Activated CD4-positive, alpha-beta T cell treated with anti-CD3 and anti-CD28 coated beads for 4 hours (primary cell): ENCODE measurements at places on chromosomes 7 and 10.

- no peak for DNase-seq
These were observed 664 bp downstream of the FMC1 start for GRCh38 chr7:139341776-139342226.

DNA sequence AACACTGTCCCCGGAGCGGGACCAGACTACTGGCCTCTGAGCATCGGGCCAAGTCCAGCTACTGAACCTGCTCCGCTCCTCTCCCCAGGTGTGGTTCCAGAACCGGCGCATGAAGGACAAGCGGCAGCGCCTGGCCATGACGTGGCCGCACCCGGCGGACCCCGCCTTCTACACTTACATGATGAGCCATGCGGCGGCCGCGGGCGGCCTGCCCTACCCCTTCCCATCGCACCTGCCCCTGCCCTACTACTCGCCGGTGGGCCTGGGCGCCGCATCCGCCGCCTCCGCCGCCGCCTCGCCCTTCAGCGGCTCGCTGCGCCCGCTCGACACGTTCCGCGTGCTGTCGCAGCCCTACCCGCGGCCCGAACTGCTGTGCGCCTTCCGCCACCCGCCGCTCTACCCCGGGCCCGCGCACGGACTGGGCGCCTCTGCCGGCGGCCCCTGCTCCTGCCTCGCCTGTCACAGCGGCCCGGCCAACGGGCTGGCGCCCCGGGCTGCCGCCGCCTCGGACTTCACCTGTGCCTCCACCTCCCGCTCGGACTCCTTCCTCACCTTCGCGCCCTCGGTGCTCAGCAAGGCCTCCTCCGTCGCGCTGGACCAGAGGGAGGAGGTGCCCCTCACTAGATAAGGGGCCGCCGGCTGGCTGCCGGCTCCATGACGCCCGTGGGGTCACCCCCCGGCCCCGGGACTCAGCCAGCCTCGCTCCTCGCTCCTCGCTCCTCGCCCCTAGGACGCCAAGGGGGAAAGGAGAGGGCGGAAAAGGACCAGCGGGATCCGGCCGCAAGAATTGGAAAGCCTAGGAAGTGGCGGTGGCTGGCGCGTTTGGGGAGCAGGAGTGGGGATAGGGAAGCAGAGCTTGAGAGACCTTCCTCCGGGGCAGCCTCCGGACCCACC is 3.4 kb downstream of the EVX1 start:
- no peak for DNase-seq

- no peak for DNase-seq
These were observed 38.1 kb downstream of the TSPAN12 start for GRCh38 chr7:120819861-120820260.

DNA sequence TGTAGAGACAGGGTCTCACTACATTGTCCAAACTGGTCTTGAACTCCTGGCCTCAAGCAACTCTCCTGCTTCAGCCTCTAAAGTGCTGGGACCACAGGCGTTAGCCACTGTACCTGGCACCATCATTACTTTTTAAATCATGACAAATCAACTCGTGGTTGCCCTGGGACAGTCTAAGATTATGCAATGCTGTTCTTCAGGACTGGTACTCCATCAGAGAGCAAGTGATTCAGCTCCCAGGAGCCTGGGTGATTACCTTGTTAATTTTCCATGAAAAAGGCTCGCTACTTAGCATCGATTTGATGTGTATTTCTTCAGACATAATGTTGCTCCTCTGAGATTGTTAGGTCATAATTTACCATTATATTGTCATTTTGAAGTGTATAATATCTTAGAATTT is 158.9 kb upstream of the STEAP4 start:
- no peak for DNase-seq

DNA sequence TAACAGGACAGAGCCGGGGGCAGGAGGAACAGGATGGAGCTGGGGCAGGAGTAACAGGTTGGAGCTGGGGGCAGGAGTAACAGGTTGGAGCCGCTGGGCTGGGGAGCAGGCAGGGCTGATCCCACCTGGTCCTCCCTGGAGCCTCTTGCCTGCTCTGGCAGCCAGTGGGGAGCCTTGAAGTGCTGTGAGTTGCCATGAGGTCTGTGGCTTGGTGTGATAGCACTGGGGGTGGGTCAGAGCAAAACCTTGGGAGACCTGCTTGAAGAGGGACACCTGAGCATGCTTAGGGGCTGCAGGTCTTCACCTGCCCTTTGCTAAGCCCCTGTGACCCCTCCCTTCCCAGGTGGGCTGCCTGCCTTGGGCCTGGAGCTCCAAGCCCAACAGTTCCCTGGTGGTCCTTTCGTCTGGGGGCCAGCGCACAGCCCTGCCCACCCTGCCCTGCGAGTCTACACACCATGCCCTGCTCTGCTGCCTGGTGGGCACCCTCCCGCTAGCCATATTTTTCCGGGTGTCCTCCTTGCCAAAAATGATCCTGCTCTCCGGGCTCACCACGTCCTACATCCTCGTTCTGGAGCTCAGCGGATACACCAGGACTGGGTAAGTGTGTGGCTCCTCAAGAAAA is 111.6 kb downstream of the ADCY1 start:
- no peak for DNase-seq

GRCh38 chr10:114859222-114859621 is 37.6 kb downstream of the FHIP2A start:
- DNase-seq = no peak

GRCh38 chr10:85641479-85642009 is 725.1 kb downstream of the GRID1 start:
- DNase-seq = no peak

GRCh38 chr7:27185854-27186667 is 1.0 kb upstream of the HOXA11 start:
- no peak for DNase-seq

DNA sequence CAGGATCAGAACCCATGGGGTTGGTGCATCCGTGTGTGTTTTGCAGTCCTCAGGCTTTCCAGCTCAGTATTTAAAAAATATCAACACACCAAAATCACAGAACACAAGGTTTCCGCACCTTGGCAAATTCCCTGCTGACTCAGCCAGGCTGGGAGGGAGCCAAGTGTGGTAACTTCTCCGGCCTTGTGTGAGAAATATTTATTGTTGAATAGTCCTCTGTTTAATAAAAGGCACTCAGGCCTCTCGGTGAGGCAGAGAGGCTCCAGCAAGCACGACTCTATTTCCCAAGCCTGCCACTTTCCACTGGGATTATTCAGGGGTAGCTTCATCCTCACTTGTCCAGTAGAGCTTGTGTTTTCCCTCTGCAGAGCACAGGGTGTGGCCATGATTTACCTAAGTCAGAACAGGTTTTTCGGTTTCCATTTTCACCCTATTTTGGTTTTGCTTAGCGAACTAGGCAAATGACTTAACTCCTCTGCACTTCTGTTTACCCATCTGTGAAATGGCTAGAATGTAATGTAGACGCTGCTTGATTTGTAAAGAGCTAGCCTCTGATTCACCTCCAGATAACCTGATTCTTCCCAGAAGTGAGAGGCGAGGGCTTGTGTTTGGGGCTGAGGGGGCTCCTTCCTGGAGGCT is 13.0 kb upstream of the CHST15 start:
- DNase-seq = no peak

DNA sequence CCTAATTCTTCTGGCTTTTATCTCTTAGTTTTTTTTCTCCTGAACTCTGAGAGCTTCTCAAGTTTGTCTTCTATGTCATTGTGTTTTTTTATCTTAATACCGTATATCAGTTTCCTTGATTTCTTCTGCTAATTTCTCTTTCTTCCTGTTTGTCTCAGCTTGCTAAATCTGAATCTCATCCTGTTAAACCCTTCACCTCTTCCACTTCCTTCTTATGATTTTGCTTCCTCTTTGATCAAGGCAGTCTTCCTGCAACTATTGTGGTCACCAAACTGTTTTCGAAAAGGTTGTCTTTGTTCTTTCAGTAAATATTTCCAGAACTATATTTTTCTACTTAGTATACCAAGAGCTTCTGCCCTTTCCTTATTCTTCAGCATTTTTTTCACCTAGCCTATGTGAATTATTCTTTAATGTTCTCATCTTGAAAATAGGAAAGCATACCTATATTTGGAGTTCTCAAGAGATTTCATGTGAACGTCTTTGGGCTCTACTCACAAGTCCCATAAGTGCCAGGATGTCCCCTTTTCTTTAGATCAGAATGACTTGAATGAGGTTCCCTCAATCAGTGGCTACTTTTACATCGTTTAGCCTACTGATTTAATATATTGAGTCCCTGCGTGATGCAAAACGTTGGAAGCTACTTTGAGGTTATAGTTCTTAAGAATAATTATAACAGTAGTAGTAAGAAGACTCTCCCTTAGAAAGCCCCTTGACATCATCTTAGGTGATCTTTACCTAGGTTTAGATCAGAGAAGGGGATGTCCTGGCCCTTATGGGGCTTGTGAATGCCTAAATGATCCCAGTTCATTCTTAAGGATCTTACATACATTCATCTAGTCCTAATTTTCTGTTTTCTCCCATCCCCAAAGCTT is 415.4 kb upstream of the AUTS2 start:
- no peak for DNase-seq

GRCh38 chr10:130769146-130770017 is 542.1 kb downstream of the TCERG1L start:
- no peak for DNase-seq

DNA sequence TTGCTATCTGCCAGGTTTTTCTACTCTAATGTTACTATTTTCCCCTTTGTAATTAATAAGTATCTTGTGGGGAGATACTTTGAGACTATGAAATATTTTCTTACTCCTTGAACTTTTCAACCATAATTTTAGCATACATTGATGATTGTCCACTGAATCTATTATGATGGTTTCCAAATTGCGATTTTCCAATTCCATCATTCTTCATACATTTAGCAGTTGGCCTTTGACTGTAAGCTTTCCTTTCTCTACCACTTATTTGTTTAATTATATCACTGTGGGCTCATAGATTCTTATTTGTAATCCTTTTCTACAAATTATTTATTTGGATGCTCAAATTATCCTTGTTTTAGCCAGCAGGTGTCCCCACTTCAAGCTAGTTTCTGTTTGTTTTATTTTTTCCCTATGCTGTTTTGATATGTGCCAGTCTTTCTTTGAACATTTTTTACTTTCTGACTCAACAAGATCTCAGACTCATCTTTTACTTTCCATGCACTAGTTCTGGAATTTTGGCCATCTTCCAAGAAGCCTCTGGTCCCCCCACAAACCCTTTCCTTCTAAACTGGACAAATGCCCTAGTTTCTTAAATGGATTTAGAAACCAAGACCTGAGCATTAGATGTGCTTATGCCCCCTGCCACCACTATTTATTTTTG is 11.4 kb upstream of the MRPS16 start:
- DNase-seq = no peak

- DNase-seq = no peak
These were observed 28.1 kb upstream of the KIF5B start for GRCh38 chr10:32084185-32084851.

GRCh38 chr7:30888747-30889146 is 22.9 kb upstream of the AQP1 start:
- no peak for DNase-seq

DNA sequence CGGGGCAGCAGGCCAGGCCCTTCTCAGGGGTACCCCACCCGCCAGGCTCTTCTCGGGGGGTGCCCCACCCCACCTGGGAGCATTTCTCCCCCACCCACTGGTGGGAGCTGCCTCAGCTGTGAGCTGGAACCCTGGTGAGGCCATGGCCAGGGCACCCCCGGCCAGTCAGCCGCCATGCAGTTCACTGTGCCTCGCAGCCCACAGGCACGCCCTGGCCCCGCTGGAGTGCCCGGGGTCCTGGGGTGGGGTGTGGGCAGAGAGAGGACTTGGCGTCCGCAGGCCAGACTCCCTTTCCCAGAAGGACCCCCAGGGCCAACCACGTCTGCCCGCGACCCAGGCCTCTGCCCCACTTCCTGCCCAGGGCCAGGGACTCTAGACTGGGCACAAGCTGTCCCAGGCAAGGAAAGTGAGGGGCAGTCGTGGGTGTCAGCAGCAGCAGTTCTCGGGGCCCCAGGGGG is 13.1 kb downstream of the DPYSL4 start:
- DNase-seq = no peak

GRCh38 chr7:22319424-22320403 is 37.2 kb downstream of the RAPGEF5 start:
- no peak for DNase-seq

DNA sequence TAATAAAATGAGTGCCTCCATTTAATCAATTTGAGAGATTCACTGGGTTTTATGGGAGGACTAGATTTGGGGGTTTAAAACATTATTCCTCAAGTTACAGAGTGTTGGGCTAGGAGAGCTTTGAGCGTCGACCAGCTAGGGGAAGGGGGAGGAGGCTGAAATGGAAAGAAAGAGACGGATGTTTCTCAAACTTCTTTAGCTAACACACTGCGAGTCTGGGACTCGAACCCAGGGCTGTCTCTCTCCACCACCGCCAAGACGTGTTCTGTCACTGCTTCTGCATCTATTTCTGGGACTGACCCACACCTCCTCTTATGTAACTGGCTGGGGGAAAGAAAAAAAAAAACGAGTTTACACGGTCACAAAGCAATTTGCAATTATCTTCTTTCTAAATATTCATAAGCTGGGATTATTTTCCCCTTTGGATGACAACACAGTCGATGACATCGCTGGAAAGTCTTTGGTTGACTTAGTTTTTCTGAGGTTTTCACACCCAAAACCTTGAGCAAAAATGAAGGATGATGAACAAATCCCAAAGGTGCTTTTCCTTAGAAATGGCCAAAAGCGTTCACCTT is 27.2 kb downstream of the CHST15 start:
- DNase-seq = no peak

GRCh38 chr7:4645246-4645645 is 36.8 kb upstream of the FOXK1 start:
- DNase-seq = no peak

DNA sequence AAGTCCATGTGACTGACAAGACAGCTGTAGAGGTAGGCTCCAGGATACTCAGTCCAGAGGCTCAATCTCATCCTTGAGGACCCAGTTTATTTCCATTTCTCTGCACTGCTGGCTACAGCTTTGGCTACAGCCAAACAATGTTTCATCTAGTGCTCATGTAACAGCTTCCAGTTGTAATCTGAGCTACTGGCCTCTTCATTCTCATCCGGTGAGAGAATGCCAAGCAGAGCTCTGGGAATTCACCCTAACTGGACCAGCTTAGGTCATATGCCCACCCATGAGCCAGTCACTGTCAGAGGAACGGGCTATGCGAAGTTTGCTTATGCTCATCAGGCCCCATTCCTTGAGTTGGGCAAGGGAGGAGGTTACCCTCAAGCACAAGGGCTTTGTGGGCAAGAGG is 192.9 kb downstream of the EVX1 start:
- no peak for DNase-seq

DNA sequence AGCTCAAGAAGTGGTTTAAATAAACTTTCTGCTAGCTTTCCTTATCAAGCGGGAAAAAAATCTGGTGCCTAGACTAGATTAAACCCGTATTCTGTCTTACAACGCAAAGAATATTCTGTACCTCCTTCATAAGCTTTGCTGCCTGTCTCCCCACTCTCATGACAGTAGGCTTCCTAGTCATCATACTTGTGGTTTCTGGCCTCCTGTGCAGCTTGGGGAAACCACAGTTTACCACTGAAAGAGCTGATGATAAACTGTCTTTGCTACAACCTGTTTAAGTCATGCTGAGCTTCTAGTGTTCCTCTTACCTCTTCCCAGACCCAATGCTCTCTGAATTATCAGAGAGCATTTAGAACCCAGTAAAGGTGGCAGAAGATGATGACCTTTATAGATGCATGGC is 55.0 kb downstream of the PODXL start:
- DNase-seq = peak; percentile 21

GRCh38 chr10:89163265-89163995 is 43.7 kb downstream of the CH25H start:
- peak; percentile 46 for DNase-seq
